Activated T-helper 1 cell treated with anti-CD3 and anti-CD28 coated beads, Interleukin-2, amount 50 U/mL, for 16 hours (primary cell): ENCODE measurements at places on chromosomes 1 and 21.

GRCh38 chr1:106027871-106028270 lies 1028.6 kb upstream of the PRMT6 start:
- no peak for DNase-seq

DNA sequence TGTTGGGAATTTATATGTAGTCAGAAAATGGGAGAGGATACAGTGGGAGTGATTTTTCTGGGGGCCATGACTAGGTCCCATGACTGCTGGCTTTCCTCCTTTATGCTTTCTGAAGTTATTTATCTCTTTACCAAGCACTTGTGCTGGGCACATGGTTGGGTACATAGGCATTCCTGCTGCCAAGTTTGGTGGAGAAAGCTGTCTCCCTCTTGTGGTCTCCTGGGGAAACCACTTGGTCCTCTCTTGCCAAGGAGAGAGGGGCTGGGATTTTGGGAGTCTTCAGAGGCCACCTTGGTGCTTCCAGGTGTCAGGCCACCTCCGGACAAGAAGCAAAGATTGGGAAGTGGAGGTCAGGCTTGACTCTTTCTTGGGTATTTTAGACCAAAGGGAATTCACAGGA lies 120.2 kb upstream of the KCNE2 start:
- no peak for DNase-seq

GRCh38 chr1:116911779-116912469 lies 2.2 kb downstream of the PTGFRN start:
- DNase-seq: no peak

DNA sequence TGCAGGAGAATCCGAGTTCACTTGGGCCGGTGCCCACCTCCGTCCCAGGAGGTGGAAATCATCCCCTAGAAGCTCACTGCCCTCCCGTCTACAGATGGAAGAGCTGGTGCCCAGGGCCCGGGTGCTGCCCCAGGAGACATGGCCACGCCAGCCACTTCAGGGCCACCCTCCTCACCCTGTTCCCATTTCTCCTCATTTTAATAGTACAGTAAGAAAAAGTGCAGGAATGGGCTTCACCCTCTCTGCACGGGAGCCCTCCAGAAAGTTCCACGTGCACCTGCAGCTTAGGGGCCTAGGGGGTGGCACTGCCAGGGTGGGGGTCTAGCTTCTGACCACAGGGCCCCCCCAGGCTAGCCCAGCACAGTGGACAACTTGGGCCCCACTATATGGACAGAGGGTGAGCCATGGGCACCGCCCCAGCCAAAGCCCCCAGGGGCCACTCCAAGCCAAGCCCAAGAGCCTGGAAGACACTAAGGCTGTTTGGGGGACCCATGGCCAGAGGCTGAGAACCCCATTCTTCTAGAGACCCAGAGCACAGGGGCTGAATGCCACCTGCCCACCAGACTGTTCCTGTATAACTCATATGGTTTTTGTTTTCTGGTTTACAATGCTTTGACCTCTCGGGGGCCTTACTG lies 3.4 kb upstream of the FTCD start:
- no peak for DNase-seq

DNA sequence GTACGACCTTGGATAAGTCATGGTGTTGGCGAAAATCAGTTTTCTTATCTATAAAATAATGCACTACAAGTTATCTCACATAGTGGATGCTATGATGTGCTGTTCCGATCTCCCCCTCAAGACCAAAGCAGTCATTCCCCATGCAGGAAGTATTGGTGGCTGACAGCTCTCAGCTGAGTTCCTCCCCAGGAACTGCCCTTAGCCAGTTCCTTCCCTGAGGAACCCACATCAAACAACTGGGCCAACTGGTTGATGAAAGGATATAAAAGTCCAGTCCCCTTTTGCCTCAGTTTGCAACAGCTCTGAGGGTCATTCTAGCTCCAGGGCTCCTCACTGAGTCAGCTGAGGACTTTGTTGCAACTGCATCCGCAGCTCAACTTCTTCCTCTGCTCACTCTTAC lies 16.1 kb upstream of the SLAMF1 start:
- no peak for DNase-seq
